ENCODE measurements at places on chromosomes 5 and 9.

DNA sequence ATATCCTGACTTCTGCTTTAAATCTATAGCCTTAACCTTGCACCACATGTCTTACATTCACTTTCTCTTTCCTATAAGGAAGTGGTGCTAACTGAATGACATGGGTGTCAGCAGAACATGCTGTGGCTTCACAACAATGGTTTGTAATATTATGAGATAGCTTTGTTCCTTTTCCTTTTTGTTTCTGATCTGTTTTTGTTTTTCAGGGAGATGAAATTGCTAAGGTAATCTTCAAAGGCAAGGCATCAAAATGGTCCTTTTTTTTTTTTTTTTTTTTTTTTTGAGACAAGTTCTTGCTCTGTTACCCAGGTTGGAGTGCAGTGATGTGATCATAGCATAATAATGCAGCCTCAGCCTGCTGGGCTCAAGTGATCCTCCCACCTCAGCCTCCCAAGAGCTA is 53.6 kb upstream of the RANBP6 start:
- DNase-seq: no peak

DNA sequence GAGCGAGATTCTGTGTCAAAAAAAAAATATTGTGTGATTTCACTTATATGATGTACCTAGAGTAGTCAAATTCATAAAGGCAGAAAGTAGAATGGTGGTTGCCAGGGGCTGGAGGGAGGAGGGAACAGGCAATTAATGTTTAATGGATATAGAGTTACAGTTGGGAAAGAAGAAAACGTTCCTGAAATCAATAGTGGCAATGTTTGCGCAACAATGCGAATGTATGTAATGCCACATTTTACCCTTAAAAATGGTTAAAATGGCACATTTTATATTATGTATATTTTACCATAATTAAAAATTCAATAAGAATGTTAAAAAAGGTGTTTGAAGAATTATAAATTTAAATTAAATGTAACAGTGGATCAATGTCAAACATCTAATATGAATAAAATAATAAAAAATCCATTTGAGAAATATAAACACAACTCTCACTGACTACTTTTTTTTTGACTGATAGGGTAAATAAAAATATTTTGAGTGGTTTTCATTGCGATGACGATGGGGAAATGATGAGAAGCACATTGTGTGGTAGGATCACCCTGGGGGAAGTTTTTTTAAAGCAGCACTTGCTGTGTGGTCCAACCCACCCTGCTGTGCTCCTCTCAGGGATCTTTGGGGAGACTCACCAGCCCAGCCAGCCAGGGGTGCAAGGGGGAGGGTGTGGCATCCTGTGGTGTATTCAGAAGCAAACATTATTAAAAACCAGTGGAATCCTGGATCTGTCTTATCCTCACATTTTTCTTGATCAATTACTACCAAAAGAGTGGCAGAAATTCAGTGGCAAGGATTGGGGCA is 4.3 kb downstream of the FYB1 start:
- DNase-seq: no peak

- DNase-seq: no peak
Observed at GRCh38 chr5:146589028-146589345, 73.0 kb upstream of the GPR151 start.

DNA sequence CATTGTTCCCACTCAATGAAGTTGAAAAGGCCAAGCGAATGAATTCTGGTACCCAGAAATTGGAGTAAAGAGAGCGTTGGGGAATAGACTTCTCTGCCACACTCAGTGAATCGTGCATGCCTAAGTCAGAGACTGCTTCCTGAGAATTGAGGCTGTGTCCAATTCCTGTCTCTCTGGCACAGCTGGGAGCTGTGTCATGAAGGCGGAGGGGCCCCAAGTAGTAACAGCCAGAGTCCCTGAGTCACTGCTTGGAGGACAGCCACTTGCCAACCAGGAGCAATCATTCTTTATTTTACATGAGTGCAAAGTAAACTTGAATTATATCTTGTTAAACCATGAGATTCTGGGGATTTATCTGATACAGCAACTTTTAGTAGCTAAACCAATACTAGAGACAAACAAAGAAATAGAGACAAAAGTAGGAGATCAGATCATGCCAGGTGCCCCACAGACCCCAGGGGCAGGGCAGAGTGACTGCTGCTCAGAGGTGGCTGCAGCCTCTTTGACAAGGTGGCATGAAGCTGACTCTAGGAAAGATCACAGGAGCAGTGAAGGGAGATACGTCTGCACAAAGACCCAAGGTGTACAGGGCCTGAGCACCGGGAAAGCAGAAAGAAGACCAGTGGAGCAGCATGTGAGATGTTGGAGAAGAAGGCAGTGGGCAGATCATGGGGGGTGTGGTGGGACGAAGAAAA is 246.0 kb downstream of the GADD45G start:
- no peak for DNase-seq

DNA sequence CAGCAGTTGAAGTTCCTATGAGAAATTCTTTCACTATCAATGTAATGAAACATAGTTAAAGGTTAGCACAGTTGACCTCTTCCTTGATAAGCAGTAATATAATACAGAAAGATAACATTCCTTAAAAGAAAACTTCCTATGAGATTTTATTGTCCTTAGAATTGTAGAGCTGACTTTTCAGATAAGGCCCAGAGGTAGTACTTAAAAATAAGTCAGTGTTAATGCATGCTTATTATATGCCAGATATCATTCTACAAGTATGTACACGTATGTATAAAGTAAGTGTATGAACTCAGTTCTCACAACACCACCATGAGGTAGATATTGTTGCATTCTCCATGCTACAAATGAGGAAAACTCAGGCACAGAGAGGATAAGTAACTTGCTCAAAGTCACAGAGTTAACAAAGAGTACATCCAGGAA is 15.3 kb downstream of the AP3S1 start:
- no peak for DNase-seq

- no peak for DNase-seq
Observed at GRCh38 chr9:7265181-7265580, 507.4 kb downstream of the KDM4C start.

GRCh38 chr9:98995059-98995671 is 51.5 kb downstream of the COL15A1 start:
- DNase-seq: no peak

- DNase-seq: no peak
Observed at GRCh38 chr9:137955224-137955570, 77.6 kb downstream of the CACNA1B start.

GRCh38 chr9:87342743-87343142 is 154.9 kb upstream of the DAPK1 start:
- DNase-seq: no peak

DNA sequence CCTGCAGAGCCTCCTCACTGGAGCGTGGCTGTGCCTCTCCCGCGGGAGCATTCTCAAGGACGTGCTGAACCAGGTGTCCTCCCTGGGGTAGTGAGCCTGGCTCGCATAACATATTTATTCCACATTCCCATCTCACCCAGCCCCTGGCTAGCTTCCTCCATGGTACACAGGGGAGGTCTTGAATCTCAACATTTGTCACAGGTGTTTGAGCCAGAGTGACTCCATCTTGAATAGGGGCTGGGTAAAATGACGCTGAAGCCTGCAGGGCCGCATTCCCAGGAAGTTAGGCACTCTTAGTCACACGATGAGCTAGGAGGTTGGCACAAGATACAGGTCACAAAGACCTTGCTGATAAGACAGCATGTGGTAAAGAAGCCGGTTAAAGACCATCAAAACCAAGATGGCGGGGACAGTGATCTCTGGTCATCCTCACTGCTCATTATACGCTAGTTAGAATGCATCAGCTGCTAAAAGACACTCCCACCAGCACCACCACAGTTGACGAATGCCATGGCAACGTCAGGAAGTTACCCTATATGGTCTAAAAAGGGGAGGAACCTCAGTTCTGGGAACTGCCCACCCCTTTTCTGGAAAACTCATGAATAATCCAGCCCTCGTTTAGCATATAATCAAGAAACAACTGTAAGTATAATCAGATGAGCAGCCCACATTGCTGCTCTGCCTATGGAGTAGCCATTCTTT is 273.8 kb upstream of the IRX4 start:
- no peak for DNase-seq

- DNase-seq: no peak
Observed at GRCh38 chr9:79976257-79977073, 404.7 kb downstream of the TLE4 start.

DNA sequence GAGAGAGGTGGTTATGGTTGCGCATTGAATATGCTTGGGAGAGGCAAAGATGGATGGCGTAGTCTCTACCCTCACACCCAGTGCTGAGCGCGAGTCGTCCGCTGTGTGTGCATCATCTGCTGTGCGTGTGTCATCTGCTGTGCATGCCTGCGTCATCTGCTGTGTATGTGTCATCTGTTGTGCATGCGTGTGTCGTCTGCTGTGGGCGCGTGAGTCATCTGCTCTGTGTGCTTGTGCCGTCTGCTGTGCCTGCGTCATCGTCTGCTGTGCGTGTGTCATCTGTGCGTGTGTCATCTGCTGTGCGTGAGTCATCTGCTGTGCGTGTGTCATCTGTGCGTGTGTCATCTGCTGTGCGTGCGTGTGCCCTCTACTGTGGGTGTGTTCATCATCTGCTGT is 68.0 kb upstream of the IRX4 start:
- peak; percentile 21 for DNase-seq

DNA sequence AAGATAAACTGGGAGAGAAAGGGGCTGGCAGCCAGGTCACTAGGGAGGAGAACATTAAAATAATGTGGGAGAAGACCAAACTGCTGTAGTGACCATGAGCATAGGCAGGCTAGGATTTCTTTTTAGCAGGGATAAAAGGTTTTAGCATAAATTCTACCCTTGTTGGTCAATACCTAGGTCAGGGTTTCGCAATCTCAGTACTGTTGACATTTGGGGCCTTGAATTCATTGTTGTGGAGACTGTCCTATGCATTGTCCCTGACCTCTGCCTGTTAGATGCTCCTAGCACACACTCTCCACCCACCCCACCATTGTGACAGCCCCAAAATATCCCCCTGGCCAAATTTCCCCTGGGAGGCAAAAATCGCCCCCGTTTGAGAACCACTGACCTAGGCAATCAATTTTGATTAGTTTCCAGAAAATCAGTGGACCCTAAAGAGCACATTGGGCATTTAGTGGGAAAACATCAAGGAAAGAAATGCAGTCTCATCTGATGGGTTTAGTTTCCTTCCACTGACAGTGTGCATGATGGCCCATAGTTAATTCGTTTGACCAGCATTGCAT is 181.4 kb downstream of the NTRK2 start:
- no peak for DNase-seq

- DNase-seq: no peak
Observed at GRCh38 chr5:83488271-83488670, 16.7 kb downstream of the VCAN start.

DNA sequence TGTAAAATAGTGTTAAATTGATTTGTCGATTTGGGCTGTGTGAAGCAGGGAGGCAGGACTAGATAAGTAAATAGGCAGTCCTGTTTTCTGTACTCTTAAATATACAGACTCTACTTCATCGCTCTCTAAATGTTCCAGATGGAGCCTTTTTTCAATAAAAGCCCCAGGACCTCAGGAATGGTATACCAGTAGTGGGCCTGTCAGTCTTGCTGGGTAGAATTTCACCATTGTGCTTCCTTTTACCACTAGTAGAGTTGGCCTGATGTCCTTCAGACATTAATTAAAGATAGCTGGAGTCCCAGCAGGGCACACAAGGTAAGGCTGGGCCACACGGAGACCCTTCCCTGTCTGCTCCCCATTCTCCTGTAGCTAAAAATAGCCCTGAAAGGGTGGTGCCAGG is 6.0 kb downstream of the SNX18 start:
- no peak for DNase-seq

DNA sequence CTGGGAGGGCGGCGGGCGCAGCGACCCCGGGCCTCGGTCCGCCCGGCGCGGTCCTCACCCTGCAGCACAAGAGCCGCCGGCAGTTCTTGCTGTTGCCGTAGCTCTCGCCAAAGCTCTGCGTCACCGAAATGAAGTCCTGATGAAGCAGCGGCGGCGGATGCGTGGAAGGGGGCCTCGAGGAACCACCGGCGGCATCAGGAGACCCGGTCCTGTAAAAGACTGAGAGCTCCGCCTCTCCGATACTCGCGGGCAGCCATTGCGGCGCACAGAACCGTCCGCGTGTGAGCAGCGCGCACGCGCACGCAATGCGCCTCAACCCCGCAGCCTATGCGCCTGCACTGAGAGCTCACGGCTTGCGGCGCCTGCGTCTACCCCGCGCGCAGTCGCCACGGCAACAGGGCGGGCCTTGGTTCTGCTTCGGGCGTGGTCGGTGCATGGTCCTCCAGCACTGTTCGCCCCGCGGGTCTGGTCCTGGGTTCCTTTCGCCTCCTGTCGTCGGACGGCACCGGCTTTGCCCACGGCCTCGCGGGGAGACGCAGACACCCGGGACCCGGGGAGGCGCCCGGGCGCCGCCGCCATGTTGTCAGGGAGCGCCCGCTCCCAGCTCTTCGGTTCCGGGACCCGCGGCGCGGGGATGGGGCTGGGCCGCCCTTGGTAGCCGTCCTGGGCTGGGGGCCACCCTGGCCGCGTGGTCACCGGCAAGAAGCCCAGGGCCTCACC is 9.3 kb upstream of the GRIN1 start:
- DNase-seq: peak; percentile 91

GRCh38 chr5:155728146-155728856 is 598.7 kb upstream of the SGCD start:
- no peak for DNase-seq

GRCh38 chr5:142000704-142001484 is 11.9 kb downstream of the GNPDA1 start:
- no peak for DNase-seq

- DNase-seq: no peak
Observed at GRCh38 chr5:179418972-179419371, 73.7 kb upstream of the ADAMTS2 start.

DNA sequence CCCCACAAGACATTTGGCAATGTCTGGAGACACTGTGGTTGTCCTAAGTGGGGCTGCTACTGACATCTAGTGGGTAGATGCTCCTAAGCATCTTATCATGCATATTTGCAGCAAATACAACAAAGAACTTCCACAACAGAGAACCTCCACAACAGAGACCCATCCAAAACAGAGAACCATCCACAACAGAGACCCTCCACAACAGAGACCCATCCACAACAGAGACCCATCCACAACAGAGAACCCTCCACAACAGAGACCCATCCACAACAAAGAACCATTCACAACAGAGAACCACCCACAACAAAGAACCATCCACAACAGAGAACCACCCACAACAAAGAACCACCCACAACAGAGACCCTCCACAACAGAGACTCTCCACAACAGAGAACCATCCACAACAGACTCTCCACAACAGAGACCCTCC is 32.8 kb downstream of the ARPC5L start:
- DNase-seq: no peak

GRCh38 chr5:171450423-171451331 is 31.2 kb downstream of the FGF18 start:
- peak; percentile 11 for DNase-seq

DNA sequence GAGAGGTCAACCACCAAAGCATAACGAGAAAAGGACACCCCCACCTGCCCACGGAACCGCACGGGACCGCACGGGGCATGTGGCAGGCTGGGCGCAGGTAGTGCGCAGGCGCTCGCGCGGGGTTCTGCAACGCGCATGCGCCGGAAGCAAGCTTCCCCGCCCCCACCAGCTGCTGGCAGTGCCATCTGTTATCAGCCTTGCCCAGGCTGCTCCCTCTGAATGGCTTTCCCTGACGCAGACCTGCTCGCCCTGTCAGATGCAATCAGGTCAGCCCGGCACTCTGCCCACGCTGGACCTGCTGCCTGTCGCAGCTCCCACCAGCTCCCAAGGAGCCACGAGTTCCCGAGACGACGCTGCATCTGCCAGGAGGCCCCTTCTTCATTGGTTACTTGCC is 22.8 kb downstream of the PTCH1 start:
- peak; percentile 41 for DNase-seq

GRCh38 chr5:59823420-59823819 is 70.1 kb downstream of the PDE4D start:
- no peak for DNase-seq

GRCh38 chr9:126885131-126885641 is 24.7 kb downstream of the ZBTB34 start:
- DNase-seq: no peak

GRCh38 chr5:168156170-168156569 is 135.3 kb upstream of the WWC1 start:
- no peak for DNase-seq

Measured in stimulated activated CD4-positive, alpha-beta T cell treated with anti-CD3 and anti-CD28 coated beads, Interleukin-1b, Interleukin-23, amount 100 ng/mL, for 48 hours (primary cell).